Right cardiac atrium (tissue), 5 donors: ENCODE measurements at places on chromosomes 6 and 20. TPM values are rescaled to one million over a fixed set of nuclear protein-coding genes. Genes with fewer than 3 reads are reported as not detected.

The CDSN gene
- total RNA-seq: 0.17 TPM

The NCOA7 gene
- total RNA-seq: 17.1 TPM

The FOXA2 gene
- not detected for total RNA-seq

The RIN2 gene
- total RNA-seq: 59.6 TPM

The GLP1R gene
- 6.1 TPM for total RNA-seq

The OOEP gene
- 0.24 TPM for total RNA-seq

The TSBP1 gene
- total RNA-seq: not detected

The HDGFL1 gene
- not detected for total RNA-seq

The PI16 gene
- 41.7 TPM for total RNA-seq

The EPB41L1 gene
- 21.9 TPM for total RNA-seq

The TREM2 gene
- 4.1 TPM for total RNA-seq

The CLPSL1 gene
- total RNA-seq: not detected

The SMLR1 gene
- total RNA-seq: not detected

The PTPRT gene
- 0.20 TPM for total RNA-seq

The MAFB gene
- total RNA-seq: 21.8 TPM

The KIF25 gene
- not detected for total RNA-seq

The B3GAT2 gene
- not detected for total RNA-seq

The BLOC1S5 gene
- 8.9 TPM for total RNA-seq

The KIAA1755 gene
- 17.0 TPM for total RNA-seq

The PRSS16 gene
- total RNA-seq: 0.26 TPM

The PRRT1 gene
- 3.3 TPM for total RNA-seq

The RANBP9 gene
- total RNA-seq: 31.1 TPM

The MOG gene
- total RNA-seq: 2.1 TPM

The ATP6V1G2 gene
- total RNA-seq: 2.0 TPM
